T-helper 2 cell (primary cell): ENCODE measurements at places on chromosomes 2 and 18.

DNA sequence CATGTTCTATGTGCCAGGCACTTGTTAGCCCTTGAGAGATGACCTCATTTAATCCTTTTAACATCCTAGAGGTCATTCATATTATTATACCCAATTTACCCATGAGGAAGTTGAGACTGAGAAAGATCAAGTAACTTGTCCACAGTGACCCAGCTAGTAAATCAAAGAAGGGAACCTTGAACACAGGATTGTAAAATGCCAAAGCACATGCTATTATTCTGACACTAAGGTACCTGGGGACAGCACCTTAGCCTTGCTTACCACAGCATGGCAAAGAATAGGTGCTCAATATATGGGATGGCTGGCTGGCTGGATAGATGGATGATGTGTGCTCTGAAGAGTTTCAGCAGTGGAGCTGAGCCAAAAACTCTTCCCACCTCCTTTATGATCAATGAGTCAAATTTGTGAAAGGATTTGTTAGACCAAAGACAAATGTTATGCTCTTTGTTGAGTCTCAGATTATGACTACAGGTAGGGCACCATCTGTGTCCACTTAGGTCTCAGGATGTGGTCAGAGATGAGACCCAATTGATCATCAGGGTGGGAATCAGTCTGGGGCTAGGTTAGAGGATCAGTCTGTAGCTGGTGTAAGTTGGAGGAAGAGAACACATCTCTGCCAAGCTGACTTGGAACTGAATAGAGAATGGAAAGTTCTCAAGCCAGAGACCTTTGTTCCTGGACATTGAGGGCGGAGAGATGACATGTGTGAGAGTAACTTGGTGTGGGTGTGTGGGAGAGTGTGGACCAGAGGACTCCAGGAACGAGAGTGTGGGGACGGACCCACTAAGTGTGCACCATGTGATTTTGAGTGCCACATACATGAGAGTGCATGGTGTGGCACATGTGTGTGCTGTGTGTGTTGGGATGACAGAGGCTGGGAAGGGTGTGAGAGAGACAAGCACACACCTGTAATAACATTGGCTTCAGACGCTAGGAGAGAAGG is 16.3 kb upstream of the PKDCC start:
- DNase-seq: no peak

DNA sequence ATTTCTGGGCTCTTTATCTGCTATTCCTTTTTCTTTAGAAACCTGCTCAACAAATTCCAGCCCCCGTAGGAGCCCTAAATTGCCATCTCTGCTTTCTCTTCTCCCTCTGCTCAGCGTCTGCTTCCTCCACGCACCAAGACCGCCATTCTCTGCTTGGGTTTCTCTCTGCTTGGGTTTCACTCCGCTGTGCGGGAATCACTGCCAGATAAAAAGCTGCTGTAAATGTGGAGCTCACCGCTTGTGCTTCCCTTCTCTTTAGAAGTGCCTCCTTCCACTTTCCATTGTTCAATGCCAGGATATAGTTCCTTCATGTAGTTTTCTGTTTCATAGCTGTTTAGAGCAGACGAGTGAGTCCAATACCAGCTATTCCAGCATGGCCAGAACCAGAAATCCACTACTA is 45.9 kb downstream of the TMEM237 start:
- no peak for DNase-seq

DNA sequence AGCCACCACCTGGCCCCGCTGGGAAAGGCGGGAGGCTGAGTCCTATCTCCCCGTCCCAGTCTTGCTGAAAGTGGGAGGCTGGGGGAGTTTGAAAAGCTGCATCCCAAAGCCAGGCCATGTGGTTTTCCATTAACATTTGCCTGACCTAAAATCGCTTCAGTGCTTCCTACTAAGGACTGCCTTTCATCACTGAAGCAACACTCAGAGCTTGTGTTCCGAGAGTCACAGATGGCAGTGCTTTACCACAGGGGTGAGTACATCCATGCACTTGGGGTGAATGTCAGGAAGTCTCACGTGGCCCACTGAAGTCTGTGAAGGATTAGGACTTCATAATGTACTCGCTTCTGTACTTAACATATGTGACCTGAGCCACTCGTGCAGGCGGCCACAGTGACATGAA is 43.3 kb downstream of the PXDN start:
- DNase-seq: no peak

GRCh38 chr2:205702576-205702975 is 20.3 kb downstream of the NRP2 start:
- DNase-seq: no peak

GRCh38 chr2:6008186-6008585 is 316.0 kb downstream of the SOX11 start:
- no peak for DNase-seq

DNA sequence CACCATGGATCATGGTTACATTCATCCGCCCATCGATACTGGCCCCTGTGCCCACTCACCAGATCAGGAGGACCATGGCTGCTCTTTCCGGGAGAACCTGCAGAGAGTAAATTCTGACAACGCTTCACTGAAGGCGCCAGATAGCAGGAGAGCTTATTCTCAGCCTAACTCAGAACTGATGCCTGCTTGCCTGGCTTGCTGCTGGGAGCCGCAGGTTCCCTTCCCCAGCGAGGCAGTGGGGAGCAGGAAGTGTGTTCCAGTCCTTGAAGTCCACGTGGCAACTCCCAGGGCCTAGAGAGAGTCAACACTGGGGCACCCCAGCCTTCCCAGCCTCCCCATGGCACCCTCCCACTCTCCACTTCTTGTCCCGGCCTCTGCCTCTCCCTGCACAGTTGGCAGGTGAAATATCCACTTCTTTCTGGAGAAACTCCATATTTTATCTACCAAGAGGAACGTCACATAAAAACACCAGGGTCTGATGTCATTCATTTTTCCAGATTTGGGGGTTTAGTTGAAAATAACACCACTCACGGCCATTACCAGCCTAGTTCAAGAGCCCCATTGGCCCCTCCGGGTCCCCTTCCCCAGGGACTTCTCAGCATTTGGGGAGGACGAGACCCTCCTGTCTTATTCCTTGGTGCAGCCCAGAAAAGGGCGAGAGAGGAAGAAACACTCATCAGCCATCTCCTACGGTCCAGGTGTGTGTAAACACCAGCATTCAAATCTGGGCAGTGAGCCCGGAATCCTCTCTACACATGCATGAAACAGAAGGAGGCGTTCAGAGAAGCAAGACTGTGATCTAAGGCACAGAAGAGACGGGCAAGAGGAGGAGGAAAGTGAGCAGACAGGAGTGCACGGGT is 3.5 kb upstream of the TUBB6 start:
- no peak for DNase-seq

- no peak for DNase-seq
These were observed 197.0 kb upstream of the MEIS1 start for GRCh38 chr2:66237803-66238379.

- DNase-seq: no peak
These were observed 82.3 kb upstream of the ASAP2 start for GRCh38 chr2:9124231-9124741.

- no peak for DNase-seq
These were observed 29.7 kb downstream of the FAM228A start for GRCh38 chr2:24204505-24204904.

GRCh38 chr2:127614246-127614645 is 31.7 kb upstream of the GPR17 start:
- no peak for DNase-seq

GRCh38 chr2:95307036-95307435 is 9.9 kb downstream of the KCNIP3 start:
- no peak for DNase-seq

- peak; percentile 39 for DNase-seq
These were observed 1.1 kb downstream of the ITGAV start for GRCh38 chr2:186590759-186591505.

GRCh38 chr2:206784559-206785353 is 19.4 kb downstream of the FASTKD2 start:
- no peak for DNase-seq

DNA sequence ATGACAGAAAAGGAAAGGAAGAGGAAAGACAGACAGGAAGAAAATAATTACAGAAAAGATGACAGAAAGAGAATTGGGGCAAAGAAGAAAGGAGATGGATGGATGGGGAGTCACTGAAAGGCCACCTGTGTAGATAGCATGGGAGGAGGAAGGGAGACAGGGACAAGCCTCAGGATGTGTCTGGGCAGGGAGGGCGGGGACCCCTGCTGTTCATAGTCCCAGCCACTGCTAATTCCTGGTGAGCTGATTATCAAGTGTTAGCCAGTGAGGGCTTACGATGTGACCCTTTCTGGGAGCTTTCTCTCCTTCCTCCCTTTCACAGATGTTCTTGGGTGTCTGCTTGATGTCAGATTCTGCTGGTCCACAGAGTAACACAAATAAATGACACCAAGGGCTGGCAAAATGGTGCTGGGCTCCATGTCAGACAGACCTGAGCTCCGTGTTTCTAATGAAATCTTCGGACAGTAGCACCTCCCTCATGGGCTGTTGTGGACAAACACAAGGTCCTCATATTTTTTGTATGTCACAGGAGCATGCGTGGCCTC is 13.6 kb downstream of the FHOD3 start:
- DNase-seq: no peak

DNA sequence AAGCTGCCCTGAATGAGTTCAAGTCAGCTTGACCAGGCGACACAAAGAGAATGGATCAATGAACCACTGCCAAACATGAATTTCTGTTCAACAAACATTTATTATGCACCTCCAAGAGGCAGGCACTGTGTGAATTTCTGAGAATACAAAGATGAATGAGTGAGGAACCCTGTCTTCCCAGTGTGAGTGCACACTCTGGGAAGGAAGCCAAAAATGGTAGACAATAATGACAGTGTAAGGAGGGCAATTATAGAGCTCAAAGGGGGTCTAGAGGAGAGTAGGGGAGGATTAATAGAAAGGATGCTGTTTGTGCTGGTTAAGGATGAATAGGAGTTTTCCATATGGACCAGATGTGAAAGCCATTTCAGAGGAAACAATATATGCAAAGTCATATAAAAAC is 213.4 kb downstream of the DCC start:
- DNase-seq: no peak

DNA sequence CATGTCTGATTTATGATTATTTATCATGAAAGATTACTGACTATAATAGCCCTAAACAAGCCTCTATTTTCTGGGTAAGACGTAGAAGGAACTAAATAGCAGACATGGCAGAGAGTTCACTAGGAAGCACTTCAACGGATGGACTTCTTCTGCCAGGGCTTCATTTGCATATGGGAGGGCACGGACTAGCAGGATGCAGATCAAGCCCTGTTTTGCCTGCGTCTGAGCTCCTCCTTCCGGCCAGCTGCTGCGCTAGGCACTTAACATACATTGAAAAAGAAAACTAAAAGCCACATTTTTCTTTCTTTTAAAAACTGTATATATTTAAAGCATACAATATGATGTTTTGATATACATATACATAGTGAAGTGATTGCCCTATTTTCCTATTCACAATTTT is 340.0 kb upstream of the MEX3C start:
- no peak for DNase-seq

- DNase-seq: no peak
These were observed 10.9 kb downstream of the IL1B start for GRCh38 chr2:112825706-112826105.

- no peak for DNase-seq
These were observed 7.9 kb upstream of the DGKD start for GRCh38 chr2:233346376-233346775.

GRCh38 chr18:12656605-12656937 is 1.3 kb downstream of the SPIRE1 start:
- DNase-seq: no peak

DNA sequence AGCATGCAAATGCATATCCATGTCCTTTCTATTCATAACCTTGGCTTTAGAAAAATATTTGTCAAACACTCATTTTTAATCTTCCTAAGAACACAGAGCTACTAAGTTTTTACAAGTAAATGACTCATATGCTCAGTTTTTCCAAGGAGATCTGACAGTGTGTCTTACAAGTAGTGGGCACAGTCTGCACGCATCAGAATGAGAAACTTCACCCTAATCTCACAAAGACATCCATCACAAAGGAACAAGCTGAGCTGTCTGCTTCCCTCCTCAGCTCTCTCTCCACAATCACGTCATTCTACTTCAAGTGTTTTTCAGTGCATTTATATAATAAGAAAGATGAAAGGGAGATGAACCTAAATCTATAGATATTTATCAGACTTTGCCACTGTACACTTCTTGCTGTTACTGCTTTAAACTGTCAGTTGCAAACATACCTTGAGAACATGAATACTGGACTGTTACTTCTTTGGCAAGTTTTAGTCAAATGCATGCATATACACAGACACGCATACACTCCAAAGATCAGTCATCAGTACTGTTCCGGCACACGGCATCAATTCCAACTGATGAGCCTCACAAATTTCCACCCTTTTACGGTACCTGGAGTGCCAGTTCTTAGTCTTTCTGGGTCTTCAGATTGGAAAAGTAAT is 75.7 kb downstream of the RBMS1 start:
- no peak for DNase-seq

DNA sequence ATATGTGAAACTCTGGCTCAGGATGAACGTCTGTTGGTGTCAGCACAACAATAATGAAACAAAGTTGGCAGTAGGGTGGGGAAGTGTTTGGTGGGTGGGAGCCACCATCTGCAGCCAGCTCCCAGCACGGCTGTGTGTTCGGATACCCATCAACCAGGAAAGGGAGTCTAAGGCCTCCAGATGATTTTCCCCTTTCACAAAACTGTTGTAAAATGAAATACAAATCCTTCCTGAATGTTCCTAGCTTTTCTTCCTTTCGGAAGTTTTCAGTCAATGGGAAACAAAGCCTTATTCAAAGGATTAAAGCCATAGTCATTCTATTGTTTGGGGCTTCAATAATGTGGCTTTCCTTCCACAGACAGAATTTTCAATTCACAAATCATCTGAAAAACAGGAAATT is 14.5 kb upstream of the DARS1 start:
- no peak for DNase-seq

GRCh38 chr2:101127319-101128056 is 23.7 kb downstream of the TBC1D8 start:
- no peak for DNase-seq

DNA sequence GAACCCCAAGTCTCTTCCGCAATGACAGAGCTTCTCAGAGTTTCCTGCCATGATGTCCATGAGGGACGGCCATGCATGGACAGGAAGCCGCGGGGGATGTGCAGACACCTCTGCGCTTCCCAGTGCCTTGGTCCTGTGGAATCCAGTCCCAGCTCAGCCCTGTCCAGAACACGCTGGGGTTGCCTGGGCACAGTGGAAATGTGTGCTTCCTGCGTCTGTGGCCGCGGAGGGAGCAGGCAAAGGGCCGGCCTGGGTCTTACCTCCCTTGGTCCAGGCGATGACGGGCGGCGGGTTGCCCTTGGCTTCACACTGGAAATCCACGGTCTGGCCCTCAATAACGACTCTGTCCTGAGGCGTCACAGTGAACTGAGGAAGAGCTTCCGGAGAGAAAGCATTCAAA is 79.6 kb downstream of the PXDN start:
- no peak for DNase-seq

DNA sequence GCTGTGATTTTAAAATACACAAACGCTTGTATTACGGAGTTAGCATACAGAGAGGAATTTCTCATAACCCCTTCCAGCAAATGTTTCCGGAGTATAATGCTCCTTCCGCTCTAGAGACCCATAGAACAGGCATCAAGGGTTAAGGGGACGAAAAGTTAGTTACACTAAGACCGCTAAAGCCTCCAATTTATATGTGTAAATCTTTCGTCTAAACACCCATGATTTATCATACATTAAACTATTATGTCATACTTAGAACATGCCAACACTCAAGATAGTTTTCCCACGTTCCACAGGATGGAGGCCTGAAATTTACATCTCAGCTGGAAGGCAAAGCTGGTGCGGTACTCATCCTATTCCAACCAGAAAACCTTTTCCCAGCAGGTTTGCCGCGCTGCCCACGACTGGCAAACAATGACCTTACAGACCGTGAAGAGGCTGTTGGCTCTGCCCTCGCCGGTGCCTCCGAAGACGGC is 650 bp downstream of the ORMDL1 start:
- no peak for DNase-seq
